ENCODE measurements at places on chromosomes 11 and 22.

DNA sequence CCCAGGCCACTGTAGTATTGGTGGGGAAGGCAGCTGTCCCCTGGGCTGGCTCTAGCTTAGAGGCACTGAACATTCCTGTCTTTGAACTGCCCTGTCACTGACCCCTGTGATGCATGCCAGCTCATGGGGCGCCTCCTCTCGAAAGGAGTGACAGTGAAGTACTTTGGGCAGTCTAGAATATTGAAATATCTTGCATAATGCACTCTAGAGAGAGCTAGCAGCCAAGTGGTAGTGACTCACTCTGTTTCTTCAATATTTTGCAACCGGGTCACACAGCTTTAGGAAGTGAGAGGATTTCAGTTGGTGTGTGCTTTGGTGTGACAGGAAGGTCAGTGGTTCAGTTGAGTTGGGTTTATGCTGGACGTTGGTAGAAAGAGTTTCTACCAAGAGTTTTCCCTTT lies 35.5 kb upstream of the ST14 start:
- no peak for DNase-seq

- no peak for DNase-seq
Measured at GRCh38 chr22:20926243-20926642, 9.0 kb downstream of the CRKL start.

GRCh38 chr11:108901359-108901758 lies 236.5 kb downstream of the DDX10 start:
- DNase-seq, result no peak

- DNase-seq, result peak; percentile 51
Measured at GRCh38 chr11:43944761-43945311, 2.4 kb downstream of the C11orf96 start.

DNA sequence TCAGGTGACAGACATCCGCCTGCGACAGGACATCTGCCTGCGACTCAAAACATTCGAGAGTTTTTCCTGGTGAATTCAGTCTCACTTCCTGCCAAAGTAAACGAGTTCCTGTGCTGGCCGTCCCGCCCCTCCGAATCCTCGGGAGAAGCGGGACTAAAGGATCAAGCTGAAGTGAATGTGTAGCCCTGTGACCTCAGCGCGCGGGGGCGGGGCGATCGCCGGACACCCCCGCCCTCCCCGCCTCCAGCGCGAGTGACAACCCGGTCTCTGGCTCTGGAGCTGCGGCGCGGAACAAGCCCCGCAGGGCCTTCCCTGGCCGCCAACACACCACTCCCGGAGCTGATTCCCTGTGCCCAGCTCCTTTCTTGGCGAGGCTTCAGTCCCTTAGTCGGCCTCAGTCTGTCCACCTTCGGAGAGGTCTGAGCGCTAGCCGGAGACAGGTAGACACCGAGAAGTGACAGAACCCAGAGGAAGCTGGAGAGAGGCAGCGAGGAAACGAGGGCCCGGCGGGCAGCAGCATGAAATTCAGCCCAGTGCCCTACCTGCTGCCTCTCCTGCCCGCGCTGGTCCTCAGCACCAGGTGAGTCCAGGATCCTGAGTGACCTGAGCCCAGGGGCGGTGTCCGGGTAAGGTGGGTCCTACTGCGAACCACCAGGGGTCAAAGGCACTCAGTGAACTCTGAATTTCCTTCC lies 766.4 kb upstream of the LUZP2 start:
- DNase-seq, result no peak

- no peak for DNase-seq
Measured at GRCh38 chr11:113166280-113166679, 148.1 kb upstream of the TTC12 start.

- DNase-seq, result no peak
Measured at GRCh38 chr11:59556115-59556916, 45.0 kb downstream of the OR4D9 start.

- DNase-seq, result no peak
Measured at GRCh38 chr11:44582641-44583352, 17.3 kb downstream of the CD82 start.

DNA sequence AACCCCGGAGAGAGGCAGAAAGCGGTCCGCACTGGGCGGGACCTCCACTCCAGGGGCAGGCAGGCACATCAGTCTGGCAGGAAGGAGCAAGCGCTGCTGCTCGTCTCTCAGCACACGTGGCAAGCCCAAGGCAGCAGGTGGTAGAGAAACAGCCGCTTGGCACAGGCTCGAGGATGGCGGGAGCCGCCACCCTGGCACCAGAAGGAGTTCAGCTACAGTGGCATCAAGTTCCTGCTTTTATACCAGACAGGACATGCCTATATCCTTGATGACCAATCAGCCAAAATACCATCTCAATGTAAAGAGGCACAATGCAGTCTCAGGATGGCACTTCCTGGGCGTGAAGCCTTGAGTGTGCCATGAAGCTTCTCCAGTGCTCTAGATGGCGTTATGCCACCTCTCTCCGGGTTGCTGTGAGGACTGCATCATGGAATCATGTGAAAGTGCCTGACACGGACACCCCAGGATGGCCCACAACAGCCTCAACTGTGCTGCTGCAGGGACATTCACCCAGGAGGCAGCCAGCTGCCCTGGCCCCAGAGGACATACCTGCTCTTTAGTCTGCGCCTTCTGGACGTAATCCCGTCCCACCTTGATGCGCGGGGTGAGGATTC lies 64.8 kb downstream of the APOL1 start:
- no peak for DNase-seq

DNA sequence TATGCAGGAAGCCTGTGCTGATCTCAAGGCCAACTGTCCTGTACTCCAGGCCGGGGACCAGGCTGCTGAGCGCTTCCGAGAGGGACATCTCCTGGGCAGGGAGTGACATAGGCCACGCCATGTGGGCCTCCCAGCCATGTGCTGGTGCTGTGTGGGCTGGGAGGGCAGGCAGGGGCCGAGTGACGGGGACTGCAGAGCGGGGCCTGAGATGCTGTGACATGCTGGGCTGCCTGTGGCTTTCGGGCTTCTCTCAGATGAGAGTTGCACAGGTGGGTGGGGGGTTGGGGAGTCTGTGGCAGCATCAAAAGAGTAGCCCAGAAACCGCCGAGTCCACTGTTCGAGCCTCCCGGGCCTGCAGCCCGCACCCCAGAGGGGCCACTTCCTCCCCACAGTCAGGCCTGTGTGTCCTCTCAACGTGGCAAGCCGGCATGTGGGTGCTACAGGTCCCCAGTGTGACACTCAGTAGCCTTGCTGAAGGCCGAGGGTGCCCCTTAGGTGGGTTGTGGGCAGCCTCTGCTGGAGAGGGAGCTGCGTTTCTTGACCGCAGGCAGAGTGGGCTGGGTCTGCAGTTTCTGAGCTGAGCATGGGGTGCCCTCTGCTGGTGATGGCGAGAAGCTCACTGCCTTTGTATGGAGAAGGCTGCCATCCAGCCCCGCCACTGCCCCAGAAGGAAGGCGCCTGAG lies 101.2 kb downstream of the BCR start:
- DNase-seq, result peak; percentile 61

GRCh38 chr22:27705408-27706080 lies 96.0 kb downstream of the MN1 start:
- DNase-seq, result no peak

GRCh38 chr11:61378713-61379313 lies 13.6 kb upstream of the TMEM216 start:
- no peak for DNase-seq

- no peak for DNase-seq
Measured at GRCh38 chr11:2215230-2215560, 43.6 kb upstream of the TH start.

GRCh38 chr11:10930972-10931760 lies 73.3 kb upstream of the ZBED5 start:
- peak; percentile 29 for DNase-seq

DNA sequence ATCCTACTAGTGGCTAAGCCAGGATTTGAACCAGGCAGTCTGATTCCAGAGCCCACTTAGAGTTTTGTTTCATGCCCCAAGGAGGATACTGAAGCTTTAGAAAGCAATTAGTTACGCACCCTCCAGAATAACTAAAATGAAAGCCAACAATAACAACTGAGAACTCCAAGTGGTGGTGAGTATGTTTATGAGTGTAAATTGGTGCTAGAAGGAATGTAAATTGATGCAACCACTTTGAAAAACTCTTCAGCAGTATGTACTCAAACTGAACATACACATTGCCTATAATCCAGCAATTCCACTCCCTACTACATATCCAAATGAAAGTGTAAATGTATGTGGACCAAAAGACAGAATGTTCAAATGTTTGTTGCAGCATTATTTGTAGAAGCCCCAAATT lies 6.7 kb upstream of the ARL14EP start:
- DNase-seq, result no peak

- DNase-seq, result no peak
Measured at GRCh38 chr11:16985297-16985696, 28.9 kb downstream of the PLEKHA7 start.

GRCh38 chr22:39622881-39623367 lies 52.4 kb downstream of the CACNA1I start:
- DNase-seq, result peak; percentile 44

DNA sequence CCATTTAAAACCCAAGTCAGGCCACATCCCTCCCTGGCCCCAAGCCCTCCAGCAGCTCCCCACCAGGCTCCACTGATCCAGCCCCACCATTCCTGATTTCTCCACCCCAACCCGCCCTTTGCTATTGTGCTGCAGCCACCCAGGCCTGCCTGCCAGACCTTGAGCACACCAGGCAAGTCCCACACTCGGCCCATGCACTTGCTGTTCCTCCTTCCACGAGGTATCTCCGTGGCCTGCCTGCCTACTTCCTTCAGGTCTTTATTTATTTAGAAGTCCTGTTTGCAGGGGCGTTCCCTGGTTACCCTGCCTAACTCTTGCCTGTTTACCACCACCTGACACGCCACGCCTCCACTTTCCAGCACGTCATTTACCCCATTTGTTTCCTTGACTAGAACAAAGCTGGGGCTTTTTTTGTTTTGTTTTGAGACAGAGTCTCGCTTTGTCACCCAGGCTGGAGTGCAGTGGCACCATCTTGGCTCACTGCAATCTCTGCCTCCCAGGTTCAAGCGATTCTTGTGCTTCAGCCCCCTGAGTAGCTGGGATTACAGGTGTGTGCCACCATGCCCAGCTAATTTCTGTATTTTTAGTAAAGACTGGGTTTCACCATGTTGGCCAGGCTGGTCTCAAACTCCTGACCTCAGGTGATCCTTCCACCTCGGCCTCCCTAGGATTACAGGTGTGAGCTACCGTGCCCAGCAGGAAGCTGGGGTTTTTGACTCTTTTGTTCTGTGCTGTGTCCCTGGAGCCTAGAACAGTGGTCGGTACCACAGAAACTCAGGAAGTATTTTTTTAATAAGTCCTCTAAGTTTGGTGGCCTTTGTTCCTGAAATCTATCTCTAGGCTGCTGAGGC lies 6.7 kb downstream of the CENPM start:
- peak; percentile 89 for DNase-seq

DNA sequence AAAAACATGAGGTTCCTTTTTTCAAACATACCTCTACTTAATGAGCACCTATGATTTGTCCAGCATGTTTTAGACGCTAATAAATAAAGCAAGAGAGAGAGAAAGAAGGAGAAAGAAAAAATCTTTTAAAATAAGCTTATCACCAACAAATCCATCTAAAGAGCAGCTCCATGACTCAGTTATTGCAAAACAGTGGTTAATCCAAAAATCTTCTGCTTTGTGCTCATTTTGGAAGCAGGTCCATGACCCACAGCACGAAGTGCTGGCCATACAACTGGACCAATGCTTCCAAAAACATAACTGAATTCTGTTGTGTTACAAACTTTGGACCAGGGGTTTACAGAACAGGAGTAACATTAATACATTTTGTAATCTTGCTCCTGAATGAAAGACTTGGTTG lies 696.6 kb downstream of the KCNA4 start:
- DNase-seq, result no peak

GRCh38 chr22:25630447-25630846 lies 66.0 kb downstream of the GRK3 start:
- no peak for DNase-seq

GRCh38 chr22:46824980-46825544 lies 62.6 kb downstream of the TBC1D22A start:
- no peak for DNase-seq

GRCh38 chr11:115286614-115287013 lies 217.6 kb downstream of the CADM1 start:
- no peak for DNase-seq

- no peak for DNase-seq
Measured at GRCh38 chr11:128506999-128507611, 80.3 kb downstream of the ETS1 start.

- DNase-seq, result no peak
Measured at GRCh38 chr11:6925636-6926207, 504 bp upstream of the ZNF215 start.

DNA sequence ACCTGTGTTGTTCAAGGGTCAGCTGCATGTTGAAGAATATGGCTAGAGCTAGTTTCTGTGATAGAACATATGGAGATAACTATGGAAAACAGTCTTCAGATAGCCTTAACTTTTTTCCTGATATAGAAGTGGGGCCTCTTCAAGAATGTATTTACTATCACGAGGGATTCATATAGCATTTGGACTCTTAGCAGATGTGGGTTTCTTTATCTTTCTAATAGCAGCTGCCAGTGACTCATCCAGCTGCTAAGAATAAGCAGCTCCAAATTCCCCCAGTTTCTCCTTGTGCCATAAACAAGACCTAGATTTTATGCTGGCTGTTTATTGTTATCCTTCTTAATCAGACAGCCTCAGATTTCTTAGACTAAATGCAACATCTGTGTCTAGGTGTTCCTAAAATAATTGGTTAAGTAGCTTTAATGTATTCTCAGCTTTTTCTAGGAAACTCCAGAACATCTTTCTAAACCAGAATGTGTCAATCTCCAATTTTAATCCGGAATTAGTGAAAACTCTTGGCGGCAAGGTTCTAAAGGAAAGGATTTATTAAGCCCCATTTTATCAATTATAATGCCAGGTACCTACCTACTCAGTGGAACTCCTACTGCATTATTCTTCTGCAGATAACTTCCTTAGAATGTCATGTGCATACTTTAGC lies 119.8 kb downstream of the CSTPP1 start:
- no peak for DNase-seq

GRCh38 chr11:20355221-20356219 lies 8.0 kb upstream of the HTATIP2 start:
- DNase-seq, result no peak

DNA sequence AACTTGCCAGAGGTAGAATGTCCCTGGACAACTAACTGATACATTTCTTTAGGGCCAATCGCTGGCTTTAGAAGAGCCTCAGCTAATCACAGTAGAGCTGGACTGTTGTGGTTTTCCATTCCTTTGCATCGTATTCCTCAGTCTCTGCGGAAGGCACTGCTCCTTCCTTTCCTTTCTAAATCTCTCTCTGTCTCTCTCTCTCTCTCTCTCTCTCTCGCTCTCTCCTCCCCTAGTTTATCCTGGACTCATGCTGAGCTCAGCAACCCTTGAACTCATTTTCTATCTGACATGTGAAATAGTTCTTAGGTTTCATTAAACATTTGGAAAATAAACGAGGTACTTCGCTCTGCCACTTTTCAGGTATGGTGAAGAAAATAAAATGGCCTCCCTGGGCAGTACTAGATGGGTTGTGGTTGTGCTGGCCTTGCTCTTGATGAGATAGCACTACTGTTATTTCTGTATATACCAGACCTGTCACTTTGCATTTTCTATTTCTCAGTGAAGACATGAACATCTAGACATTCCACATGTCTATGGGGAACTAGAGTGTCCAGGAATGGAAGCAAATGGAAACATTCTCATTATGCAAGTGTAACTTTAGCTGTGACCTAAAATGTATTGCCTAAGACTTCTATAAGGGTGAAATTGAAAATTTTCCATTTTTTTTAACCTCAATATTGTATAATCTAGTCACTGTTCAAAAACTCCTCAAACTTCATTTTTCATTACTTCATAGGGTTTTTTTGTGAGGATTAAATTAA lies 12.0 kb upstream of the SESN3 start:
- DNase-seq, result no peak
